ENCODE measurements at places on chromosomes 12 and 14. TPM values are rescaled to one million over a fixed set of nuclear protein-coding genes. Genes with fewer than 3 reads are reported as not detected.

GLT8D2 gene
- 40.3 TPM for total RNA-seq

USP44 gene
- 0.31 TPM for total RNA-seq

EML1 gene
- total RNA-seq = 92.9 TPM

TSPAN8 gene
- total RNA-seq = 0.51 TPM

RBP5 gene
- total RNA-seq = 1.8 TPM

NGDN gene
- total RNA-seq = 31.6 TPM

MSRB3 gene
- total RNA-seq = 67.8 TPM

LRP6 gene
- 77.6 TPM for total RNA-seq

NINJ2 gene
- not detected for total RNA-seq

LHX5 gene
- not detected for total RNA-seq

CHPT1 gene
- 30.2 TPM for total RNA-seq

RPL10L gene
- not detected for total RNA-seq

KRT82 gene
- total RNA-seq = not detected

ITPR2 gene
- total RNA-seq = 31.4 TPM

TAS2R30 gene
- total RNA-seq = 16.9 TPM

TEX52 gene
- total RNA-seq = not detected

FAM181A gene
- 0.31 TPM for total RNA-seq

MYL2 gene
- 55.5 TPM for total RNA-seq

MYH6 gene
- total RNA-seq = 3.3 TPM

SRRM4 gene
- 0.31 TPM for total RNA-seq

All from tongue (tissue), 3 donors.